Mesenteric fat pad (tissue), 1 donor: ENCODE measurements at places on chromosomes 5 and 9. TPM values are rescaled to one million over a fixed set of nuclear protein-coding genes. Genes with fewer than 3 reads are reported as not detected.

DNA sequence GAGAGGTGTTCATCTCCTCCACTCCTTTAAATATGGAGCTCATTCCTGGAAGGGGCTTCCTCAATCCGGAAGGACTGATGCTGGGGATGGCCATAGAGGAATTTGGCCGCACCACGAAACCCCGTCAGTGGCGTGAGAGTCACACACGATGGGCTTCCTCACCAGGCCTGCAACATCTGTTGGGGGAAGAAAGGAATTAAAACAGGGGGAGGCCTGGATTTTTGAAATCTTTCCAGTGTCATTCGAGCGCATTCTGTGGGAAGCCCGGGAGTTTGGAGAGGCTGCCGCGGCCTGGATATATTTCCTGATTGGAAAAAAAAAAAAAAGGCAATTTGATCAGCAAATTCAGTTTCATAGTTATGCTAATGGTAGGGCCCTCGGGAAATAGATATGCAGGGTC is 76.3 kb upstream of the ORM1 start:
- no peak for DNase-seq

GRCh38 chr5:180367300-180367699 is 14.2 kb upstream of the GFPT2 start:
- DNase-seq = no peak

GRCh38 chr9:124652615-124653393 is 118.3 kb downstream of the NR6A1 start:
- no peak for DNase-seq

DNA sequence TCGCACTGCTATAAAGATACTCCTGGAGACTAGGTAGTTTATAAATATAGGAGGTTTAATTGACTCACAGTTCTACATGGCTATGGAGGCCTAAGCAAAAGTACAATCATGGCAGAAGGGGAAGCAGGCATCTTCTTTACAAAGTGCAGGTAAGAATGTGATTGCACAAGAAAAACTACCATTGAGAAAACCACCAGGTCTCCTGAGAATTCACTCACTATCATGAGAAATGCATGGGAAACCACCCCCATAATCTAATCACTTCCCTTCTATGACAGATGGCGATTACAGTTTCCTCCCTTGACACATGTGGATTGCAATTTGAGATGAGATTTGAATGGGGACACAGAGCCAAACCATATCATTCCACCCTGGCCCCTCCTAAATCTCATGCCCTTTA is 121.2 kb upstream of the ST8SIA4 start:
- DNase-seq = no peak

GRCh38 chr5:36949593-36949992 is 73.0 kb downstream of the NIPBL start:
- DNase-seq = no peak

GRCh38 chr9:13957089-13957488 is 356.9 kb downstream of the NFIB start:
- no peak for DNase-seq

GRCh38 chr5:10304932-10305331 is 2.8 kb downstream of the CMBL start:
- DNase-seq = no peak

DNA sequence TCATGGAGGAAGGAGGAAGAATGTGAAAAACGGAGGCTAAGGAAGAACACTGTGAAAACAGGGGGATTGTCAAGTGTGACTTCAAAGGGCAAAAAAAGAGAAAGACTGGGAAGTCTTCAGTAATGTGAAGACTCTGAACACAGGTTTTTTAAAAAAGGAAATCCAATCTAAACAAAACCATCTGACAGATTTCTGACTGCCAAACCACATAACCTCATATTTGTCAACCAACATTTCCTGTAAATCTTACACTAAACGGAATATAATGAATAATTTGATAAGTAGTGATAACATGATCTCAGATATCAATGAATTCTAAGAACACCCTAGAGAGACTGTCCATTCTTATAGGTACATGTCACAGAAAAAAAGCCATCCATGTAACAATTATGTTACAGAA is 124.7 kb downstream of the FBN2 start:
- DNase-seq = no peak

DNA sequence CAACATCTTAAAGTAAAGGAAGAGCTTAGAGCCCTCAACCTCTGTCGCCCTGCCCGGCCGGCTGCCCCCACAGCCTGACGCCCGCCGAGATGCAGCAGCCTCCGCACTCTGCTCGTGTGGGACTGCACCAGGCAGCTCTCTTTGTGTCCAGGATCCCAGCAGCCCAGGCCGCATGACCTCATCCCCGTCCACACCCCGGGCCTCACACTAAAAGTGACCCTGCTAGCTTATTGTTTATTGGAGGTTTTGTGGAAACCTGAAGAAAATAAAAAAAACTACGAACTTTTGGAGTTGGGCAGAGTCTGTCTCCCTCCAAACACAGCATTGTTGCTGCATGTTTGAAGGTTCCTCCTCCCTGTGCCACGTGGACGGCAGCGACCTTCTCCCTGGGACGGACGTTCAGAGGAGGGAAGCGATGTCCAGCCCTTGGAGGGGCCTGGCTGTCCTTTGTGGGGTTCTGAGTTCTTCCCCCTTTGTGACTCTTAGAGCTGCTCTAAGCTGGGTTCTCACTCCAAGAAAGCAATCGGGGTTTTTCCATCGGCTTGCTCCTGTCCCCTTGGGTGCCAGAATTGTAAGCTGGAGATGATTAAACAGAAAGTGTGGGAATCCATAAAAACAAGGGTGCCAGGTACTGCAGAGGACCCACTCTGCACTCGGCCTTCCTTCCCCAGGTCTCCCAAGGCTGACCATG is 103.5 kb upstream of the COL5A1 start:
- DNase-seq = no peak

DNA sequence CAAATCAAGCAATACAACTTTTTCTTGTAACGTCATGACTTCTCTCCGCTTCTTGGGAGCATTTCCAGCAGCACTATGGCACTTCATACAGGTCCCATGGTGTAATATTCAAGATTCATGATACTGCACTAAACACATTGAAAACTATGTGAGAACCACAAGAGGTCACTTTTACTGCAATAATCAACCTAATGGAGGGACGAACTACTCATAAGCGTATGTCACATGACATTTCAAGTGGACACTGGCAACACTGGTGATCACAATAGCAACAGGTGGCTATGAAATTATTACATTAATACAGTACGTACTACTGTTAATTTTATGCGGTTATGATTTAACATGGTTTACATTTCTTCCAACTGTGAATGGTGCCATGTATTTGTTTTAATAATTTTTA is 78.6 kb upstream of the TBC1D9B start:
- no peak for DNase-seq

DNA sequence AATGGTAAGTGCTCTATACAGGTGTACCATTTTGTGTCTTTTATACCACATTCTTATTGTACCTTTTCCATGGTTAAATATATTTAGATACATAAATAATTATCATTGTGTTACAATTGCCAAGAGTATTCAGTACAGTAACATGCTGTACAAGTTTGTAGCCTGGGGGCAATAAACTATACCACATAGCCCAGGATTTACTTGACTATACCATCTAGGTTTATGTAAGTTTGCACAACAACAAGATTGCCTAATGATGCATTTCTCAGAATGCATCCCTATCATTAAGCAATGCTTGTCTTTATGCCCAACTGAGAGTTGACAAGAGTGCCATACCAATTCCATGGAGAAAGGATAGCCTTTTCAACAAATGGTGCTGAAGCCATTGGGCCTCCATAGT is 136.7 kb upstream of the PJA2 start:
- no peak for DNase-seq

DNA sequence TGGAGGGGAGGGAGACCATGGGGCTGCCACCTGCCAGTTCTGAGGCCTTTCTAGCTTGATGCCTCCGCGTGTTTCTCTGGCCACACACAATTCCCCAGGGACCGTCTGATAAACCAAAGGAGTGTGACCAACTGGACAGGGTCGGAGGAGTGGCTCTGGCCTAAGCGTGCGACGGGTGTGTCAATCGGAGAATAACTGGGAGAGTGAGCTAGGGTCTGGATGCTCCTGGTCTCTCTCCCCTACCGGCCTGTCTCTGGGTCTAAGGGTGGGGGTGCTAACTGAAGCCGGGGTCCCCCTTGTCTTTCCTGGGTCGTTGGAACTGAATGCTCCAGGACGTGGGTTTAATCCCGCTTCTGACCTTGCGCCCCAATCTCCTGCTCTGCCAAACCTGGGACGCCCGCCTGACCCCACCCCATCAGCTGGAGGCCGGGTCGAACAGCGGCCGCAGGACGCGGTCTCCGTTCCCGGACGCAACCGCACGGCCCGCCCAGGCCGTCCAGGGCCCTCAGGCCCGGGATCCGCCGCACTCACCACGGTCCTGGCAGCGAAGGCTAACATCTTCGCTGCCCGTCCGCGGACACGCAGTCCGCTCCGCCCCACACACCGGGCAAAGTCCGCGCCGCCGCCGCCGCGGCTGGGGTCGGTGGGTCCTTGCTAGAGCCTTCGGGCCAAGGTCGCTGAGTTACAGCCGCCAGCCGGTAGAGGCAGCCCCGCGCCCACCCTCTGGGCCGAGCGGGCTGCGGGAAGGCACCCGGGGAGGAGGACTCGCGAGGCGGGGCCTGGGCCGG is 447 bp downstream of the CRAT start:
- DNase-seq = no peak

- DNase-seq = no peak
Observed at GRCh38 chr9:102273952-102274351, 535.5 kb upstream of the GRIN3A start.

DNA sequence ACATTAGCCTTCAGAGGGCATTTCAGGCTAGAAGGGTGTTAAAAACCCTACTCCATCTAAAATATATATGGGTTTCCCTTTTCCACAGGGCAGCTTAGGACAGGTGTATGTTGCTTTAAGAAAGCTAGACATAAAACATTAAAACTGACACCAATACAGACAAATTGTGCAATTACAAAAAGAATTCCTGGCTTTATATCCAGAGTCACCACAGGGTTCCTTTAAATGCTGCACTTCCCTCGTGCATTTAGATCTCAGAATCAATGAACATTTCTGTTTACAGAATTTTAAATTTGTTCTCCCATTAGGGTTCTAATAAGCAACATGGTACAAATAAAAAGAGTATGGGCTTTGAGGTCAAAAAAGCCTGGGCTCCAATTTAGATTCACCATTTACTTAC is 170.2 kb downstream of the MAPKAP1 start:
- no peak for DNase-seq

- DNase-seq = no peak
Observed at GRCh38 chr5:93325946-93326345, 255.1 kb downstream of the NR2F1-AS1 start.

DNA sequence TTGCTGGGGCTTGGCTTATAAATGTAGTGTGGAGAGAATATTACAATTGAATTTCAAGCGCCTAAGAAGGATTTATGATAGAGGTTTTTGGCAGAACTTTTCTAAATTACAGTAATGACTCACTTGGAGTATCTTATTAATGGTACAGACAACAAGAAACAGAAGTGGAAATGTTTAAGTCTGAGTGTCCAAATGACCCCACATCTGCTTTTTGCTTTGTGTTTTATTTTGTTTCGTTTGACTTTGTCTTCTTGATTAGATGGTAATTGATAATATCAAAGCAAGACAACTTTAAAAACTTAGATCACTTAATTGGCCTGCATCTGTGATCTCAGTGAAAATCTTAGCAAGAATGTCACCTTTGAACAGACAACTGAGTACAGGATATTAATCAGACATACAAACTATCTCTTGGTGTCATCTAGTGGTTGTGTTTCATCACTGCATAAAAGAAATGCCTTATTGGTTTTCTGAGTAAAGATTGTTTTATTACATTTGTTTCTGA is 577.4 kb downstream of the ISL1 start:
- DNase-seq = no peak

DNA sequence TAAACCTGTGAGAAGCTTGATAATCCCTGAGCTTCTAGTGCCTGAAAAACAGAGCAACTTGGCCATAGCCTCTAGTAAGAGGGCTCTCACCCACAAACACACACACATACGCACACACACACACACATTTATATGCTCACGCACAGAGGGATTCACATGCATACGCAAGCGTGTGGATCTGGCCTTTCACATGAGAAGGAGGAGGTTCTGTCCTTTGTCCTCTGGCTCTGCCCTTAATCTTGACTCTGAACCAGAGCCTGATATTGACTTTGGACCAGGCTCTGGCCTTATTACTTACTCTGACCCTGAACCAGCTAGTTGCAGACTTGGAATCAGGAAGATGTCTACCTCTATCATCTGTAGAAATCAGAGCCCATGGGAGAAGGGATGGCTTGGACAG is 10.0 kb upstream of the P4HA2 start:
- DNase-seq = peak; percentile 6

DNA sequence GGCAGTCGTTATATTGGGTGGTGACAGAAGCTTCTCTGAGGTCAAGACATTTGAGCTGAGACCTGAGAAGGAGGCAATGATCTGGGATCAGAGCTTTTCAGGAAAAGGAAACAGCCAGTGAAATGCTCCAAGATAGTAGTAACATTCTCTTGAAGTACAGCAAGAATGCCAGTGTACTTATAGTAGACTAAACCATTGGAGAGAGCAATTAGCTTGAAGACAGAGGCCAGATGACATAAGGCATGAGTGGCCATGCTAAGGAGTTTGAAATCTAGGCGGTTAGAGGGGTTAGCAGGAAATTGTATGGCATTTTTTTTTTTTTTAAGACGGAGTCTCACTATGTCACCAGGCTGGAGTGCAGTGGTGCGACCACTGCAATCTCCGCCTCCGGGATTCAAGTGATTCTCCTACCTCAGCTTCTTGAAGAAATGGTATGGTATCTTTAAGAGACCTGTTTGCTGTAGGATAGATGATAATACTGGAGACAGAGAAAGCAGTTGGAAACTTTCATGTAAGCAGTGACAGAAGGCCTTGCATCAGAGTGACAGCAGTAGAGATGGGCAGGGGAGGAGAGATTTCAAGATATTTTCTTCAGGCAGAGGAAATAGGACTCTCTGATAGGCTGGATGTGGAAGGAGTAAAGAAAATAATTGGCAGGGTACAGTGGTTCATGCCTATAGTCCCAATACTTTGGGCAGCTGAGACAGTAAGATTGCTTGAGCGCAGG is 482.2 kb upstream of the PAPPA start:
- DNase-seq = no peak

GRCh38 chr5:39541920-39542319 is 117.1 kb upstream of the DAB2 start:
- DNase-seq = no peak

- no peak for DNase-seq
Observed at GRCh38 chr5:90547072-90547536, 11.5 kb upstream of the ADGRV1 start.

DNA sequence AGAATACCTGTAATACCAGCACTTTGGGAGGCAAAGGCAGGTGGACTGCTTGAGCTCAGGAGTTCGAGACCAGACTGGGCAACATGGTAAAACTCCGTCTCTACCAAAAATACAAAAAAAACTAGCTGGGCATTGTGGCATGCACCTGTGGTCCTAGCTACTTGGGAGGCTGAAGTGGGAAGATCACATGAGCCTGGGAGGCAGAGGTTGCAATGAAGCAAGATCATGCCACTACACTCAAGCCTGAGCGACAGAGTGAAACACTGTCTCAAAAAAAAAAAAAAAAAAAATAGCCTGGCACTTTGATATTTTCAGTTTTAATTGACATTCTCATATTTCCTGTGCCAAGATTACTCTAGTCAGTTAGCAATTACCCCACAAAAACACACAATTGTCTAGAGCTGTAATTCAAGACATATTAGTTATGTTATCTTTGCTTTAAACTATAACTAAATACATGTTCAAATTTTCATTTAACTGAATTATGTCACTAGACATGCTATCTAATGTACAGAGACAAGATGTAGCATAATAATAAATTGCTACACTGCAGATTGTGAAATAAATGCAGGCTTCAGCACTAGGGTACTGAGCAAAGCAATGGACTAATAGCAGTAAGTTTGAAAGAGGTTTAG is 378.2 kb upstream of the GRAMD2B start:
- no peak for DNase-seq

Gene TEX48
- not detected for total RNA-seq

Gene NSMF
- total RNA-seq = 37.4 TPM

Gene HAVCR2
- total RNA-seq = 14.9 TPM
